Hypothalamus (tissue), 51 donors: ENCODE measurements at places on chromosomes 4 and X.

DNA sequence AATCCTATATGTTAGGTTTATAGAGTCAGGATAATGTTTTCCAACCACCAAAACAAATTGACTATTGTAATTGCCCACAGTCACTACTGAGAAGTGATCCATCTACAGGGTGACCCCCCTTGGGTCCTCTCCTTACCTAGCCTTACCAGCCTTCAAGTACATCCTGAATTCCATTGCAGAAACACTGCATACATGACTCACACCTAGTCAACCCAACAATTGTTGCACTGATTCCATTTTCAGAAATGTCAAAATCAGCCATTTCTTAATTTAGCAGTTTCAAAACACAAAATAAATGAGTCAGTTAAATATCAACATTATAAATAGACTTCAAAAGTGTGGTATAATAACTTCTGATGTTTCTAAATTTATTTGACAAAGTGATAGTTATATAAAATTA is 106.3 kb upstream of the TNIP3 start:
- no peak for DNase-seq

- DNase-seq: no peak
Measured at GRCh38 chr4:63348735-63349673, 1060.2 kb downstream of the TECRL start.

DNA sequence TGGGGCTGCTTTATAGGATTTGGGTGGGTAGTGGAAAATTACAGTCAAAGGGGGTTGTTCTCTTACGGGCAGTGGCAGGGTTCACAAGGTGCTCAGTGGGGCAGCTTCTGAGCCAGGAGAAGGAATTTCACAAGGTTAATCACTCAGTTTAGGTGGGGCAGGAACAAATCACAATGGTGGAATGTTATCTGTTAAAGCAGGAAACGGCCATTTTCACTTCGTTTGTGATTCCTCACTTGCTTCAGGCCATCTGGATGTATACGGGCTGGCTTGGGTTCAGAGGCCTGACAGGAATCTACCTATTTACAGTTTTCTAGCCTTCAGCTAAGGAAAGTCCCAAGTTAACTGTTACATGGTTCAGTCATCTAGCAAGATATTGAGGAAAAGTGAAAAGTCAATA is 1003.5 kb downstream of the STPG2 start:
- no peak for DNase-seq

- DNase-seq: no peak
Measured at GRCh38 chrX:148713981-148714380, 213.6 kb downstream of the AFF2 start.

DNA sequence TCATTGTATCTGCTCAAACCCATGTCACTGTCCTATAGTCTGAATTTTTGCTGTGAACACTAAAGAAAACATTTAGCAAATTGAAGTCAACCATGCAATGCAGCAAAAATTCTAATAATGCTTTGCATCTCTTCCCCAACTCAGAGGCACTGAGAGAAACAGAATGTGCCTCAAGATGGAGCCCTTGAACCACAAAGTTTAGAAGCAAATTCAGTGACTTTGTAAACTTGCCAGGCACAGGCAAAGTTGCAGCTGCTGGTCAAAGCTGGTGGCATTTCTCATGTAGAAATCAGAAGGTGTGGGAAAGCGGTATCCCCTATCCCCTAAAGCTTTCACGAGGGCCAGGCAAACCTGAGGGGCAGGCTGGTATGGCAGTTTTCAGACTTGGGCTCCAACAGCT is 121.7 kb upstream of the DIPK2B start:
- DNase-seq: peak; percentile 8

DNA sequence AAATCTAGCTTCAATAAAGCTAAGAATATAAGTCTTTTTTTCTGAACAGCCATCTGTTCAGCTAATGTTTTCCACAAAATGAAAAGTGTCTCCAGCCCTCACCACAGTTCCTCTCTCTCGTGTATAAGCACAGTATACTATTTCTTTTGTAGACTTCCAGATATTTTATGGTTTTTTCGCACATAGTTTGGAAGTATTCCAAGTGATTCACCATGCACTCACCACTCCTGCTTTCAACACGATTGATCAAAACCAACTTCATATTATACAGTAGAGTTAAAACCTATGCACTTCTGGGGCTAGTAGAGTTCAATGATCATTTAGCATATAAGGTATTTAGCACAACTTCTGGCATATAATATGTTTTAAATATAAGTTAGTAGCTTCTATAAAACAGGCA is 105.8 kb upstream of the DCAF12L1 start:
- no peak for DNase-seq

GRCh38 chr4:78558410-78558809 is 6.8 kb downstream of the ANXA3 start:
- DNase-seq: no peak

- no peak for DNase-seq
Measured at GRCh38 chrX:6904156-6904555, 243.4 kb upstream of the STS start.

GRCh38 chr4:141158219-141158618 is 24.9 kb upstream of the RNF150 start:
- no peak for DNase-seq

- DNase-seq: peak; percentile 76
Measured at GRCh38 chr4:15479089-15479912, 9.6 kb downstream of the CC2D2A start.

GRCh38 chr4:27049239-27049829 is 188.7 kb downstream of the STIM2 start:
- no peak for DNase-seq

DNA sequence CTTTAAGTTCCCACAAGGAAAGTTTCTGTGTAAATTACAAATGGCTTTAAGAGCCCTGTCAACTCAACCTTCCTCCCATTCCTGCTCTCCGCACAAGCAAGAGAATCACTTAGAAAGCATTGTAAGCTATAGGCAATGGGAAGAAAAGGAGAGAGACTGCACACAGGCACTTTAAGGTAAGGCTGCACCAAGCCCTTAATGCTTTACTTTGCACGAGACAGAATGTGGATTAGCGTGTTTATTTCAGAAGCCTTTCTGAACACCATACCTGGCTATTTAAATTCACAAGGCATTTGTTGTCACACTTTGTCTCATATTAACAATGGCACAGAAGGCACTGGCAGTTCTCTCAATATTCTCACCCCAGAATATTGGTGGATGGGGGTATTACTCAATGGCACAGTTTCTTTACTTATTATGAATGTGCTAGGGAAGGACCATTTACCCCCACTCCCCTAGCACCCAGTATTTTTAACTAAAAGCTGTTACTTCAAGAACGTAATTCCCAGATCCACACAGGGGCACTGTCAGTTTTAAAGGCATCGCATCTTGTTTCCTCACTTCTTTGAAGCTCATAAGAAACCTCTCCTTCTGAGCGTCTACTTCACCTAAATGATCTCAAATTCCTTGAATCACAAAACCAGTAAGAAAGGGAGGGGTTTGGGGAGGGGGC is 150.0 kb downstream of the MAML3 start:
- DNase-seq: no peak

GRCh38 chrX:53254570-53255461 is 26.6 kb downstream of the IQSEC2 start:
- DNase-seq: no peak

GRCh38 chr4:2388429-2389182 is 29.8 kb downstream of the ZFYVE28 start:
- no peak for DNase-seq

DNA sequence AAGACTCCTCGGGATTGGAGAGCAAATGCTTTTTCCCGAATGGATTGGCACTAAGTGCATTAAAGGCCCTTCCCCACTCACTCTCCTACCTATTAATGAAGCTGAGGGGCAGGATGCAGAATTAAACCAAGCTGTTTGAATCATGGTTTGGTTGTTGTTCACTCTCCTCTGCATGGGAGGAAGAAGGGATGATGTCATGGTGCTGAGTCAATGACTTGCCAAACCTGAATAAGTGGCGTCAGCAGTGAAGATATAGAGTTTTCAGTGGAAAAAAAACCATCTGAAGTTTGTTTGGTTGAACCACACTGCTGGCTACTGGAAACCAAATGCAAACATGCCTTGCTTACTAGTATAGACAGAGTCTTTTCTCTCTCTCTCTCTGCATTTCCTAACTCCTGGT is 19.8 kb upstream of the ZXDA start:
- DNase-seq: no peak

GRCh38 chrX:30951003-30951402 is 61.9 kb upstream of the TAB3 start:
- DNase-seq: no peak

DNA sequence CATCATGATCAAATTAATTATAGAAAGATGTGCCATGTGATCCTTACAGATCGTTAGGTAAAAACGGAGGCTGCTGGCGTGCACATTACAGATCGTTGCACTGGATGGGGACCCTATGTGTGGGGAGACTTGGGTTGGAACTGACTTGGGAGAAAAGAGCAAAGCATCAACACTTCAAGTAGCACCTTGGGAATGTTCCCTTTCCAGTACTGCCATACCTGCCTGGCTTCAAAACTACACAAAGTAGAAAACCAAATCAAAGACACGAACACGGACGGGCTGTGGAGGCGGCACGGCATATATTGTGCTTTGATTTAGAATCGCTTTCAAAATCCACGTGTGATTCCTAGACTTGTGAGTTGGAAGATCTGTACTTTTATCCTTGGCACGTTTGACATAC is 898 bp downstream of the CMC4 start:
- DNase-seq: no peak

GRCh38 chr4:101186567-101187184 is 160.7 kb downstream of the PPP3CA start:
- DNase-seq: no peak

DNA sequence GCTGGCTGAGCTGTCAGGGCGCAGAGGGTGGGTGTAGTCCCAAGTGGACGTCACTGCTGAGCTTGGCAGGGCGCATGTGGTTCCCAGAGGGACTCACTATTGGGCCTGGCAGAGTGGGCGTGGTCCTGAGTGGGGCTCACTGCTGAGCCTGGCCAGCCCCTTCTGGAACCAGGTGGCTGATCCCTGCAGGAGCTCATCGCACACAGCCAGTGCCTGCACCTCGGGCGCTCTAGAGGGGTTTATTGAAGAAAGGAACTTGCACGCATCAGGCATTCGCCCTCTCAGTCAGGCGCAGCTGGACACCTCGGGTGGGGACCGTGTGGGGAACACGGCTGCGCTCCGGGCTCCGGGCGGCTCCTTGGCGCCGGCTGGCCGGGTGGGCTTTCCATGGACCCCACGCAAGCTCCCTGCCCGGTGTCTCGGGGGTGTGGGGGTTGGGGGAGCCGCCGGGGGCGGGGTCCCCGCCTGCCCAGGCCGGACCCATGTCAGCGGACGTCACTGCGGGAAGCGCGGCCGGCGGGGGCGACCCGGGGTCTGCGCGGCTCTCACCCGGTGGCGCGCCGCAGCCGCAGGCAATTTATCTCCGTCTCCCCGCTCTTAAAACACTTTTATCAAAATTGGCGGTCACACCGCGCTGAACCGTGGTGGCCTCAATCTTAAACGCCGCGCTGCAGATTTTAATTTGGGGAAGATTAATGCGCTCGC is 65.4 kb upstream of the NKX1-1 start:
- DNase-seq: no peak

GRCh38 chr4:159290321-159291030 is 187.6 kb downstream of the RAPGEF2 start:
- DNase-seq: no peak
